ENCODE measurements at places on chromosomes 11 and 22. TPM values are rescaled to one million over a fixed set of nuclear protein-coding genes. Genes with fewer than 3 reads are reported as not detected.

- DNase-seq, result no peak
Observed at GRCh38 chr11:116513894-116514293, 258.9 kb downstream of the BUD13 start.

GRCh38 chr11:12524865-12525264 is 147.5 kb downstream of the PARVA start:
- no peak for DNase-seq

DNA sequence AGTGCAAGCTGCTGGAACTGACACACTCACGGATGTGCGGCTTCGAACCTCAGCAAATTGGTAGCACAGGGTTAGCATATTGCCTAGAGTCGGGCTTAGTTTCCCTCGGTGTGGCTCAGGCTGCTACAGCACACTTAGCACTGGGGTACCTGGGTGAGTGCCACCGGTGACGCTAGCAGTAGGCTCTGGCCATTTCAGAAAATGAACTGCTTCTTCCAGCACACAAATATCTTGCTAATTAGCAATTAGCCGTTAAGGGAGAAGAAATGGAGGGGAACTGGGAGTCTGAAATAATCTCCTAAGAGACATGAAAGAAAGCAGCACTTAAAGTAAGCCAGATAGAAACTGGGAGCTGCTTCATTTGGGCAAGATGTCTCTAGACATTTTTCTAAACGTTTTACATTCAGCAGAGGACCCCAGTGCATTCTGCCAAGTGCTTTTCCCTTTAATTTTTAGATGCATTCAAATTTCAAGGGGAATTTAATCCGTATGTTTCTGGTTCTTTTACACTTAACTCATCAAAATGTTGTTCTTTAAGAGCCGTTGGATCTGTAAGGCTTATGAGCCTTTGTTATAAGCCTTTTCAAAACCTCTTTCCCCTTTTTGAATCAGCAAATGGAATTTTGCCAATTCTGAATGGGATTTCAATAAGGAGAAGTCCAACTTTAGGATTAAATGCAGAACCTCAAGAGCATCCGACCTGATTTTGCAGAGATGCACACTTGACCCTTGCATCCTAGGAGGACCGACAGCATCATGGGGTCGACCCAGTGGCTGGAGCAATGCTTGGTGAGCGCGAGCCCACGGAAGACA is 708.1 kb downstream of the NTM start:
- DNase-seq, result no peak

- peak; percentile 63 for DNase-seq
Observed at GRCh38 chr11:76598426-76598839, 72.1 kb downstream of the LRRC32 start.

DNA sequence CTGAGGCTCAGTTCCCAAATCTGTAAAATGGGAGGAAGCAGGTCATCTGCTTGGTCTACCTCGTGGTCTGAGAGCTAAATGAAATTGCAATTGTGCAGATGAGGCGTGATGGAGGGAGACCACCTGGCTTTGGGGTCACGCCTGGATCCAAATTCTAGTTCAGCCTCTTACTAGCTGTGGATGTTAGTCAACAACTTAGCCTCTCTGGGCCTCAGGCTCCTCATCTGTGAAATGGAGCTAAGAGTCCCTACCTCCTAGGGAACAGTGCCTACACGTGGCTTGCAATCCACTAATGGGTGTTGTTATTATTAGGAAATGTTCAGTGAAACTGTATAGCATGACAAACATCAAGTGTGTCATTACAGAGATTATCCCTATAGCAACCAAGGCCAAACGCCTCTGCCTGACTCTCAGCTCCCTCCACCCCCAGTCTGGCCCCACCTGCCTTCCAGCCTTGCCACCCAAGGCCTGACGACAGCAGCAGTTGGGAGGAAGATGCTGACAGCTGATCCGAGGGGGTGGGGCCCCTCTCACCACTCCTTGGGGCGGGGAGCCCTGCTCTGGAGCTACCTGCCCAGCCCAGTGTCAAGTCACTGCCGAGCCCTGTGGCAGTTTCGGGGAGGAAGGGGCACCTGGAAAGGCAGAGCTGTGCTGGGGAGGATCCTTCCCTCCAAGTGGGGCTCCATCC is 1.7 kb upstream of the RHOD start:
- DNase-seq, result peak; percentile 89

DNA sequence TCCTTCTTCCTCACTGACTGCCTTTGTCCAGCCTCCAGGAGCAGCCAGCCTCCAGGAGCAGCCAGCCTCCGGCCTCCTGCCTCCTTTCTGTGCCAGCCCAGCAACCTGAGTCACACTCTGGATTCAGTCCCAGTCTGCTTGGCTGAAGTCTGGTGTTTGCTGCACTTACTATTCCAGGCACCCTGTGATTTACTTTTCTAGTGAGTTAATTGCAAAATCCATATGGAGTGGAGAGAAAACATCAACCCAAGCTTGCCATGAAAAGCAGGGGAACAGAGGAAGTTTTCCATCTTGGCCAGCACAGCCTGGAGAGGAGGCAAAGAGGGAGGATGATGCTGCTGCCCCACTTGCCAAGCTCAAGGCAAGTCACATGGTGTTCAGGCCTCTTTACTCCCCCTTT is 400.5 kb downstream of the TENM4 start:
- DNase-seq, result no peak

DNA sequence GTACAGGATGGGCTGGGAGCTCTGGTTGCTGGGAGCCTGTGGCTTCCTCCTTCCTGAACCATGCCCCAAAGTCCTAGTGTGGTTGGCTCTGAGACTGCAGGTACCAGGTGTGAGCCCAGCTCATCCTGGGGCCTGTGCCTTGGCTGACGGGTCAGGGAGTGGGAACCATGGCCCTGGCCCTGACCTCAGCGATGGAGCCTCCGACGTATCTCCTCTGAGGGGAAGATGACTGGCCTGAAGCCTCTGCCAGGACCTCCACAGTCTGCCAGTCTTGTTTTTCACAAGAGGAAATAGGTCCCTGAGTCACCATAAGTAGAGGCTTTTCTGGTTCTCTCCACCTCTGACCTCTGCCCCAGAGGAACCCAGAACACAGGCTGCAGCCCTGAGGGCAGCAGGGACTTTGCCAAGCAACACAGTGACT is 3.4 kb downstream of the RCE1 start:
- DNase-seq, result no peak

SNX32 gene
- 0.48 TPM for total RNA-seq

OR10D3 gene
- total RNA-seq, result not detected

TBX1 gene
- total RNA-seq, result 1.4 TPM

All from right cardiac atrium (tissue), 5 donors.